ENCODE measurements at places on chromosomes 6 and 20.

DNA sequence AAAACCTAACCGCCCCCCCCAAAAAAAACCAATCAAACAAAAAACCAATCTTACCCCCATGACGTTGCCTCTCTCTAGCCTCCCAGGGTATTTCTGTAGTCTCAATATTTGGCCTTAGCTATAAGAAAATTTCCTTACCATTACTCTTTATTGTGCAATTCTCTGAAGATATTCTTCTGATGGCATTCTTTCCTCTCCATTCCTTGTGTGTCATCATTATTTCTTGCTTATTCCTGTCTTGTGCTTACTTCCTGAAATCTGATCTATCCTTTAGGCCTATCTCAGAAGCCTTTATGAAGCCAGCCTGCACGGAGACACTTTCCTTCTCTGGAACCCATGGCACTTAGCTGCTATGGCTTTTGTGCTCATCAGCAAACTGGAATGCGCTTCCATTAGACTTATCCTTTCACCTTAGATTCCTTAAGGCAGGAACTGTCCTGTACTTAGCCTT is 65.9 kb upstream of the DDR1 start:
- no peak for DNase-seq

DNA sequence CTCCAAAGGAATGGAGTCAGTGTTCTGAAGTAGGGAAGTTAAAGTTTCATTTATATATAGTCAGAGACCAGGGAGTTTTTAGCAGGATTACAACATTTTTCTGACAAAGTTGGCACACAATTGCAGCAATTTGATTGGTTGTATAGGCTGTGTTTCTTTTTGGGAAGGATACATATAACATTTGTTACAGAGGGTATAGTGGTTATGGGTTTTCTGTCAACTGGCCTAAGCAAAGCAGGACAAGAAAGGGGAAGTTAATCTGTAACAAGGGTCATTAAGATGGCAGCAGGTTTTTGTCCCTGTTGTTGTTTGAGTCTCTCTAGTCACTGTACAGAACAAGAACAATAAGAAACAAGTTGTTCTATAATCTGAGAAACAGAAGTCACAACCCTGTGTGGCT is 41.4 kb downstream of the TPD52L1 start:
- no peak for DNase-seq

DNA sequence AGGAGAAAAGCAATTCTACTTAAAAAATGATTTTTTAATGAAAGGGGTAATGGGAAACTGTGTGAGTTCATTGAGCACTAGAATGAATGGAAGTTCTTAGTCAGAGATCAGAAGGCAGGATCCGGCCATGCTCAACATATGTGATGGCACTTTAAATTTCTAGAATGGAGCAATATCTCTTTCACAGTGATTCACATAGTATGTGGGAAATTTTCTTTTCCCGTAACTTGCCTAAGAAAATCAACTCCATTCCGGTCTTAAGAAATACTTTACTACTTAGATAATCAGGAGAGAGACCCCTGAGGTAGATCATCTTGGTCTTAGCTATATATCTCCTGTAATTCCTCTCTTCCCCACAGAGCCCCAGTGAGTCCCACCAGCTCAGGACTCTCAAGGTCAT is 131.8 kb downstream of the SCML4 start:
- DNase-seq: no peak

GRCh38 chr20:32832664-32833063 is 12.9 kb downstream of the MAPRE1 start:
- DNase-seq: peak; percentile 57

DNA sequence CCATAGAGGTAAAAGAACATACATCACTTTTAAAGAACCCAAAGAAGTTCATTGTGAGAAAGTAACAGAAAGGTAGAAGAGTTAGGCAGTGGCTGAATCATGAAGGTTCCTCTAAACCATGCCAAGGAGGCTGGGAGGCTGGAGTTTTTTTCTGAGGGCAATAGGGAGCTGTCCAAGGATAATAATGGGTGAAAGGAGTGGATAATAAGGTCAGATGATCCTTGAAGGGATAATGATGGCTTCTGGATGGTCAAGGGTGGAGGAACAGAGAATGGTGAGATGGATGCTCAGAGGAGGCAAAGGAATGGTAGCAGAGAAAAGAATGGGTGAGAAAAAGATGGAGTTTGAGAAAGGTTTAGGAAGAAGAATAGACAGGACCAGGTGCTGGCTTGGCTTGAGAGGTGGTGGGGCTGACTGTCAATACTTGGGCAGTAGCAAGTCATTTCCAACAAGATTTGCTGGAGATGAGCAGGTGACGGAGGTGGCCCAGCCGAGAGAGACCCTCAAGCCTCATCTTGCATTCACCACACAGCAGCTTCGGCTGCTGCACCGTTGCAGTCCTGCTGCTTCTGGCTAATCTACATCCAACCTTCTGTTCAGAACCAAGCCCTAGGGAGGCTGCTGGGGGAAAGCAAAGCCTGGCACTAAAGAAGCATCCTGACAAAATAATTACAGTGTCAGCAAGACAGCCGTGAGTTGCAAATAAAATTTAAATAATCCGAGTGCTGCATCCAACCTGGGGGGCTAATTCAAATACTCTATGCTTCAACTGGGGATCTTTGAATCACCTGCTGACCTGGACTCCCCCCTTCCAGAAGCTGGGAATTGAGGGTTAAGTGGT is 131.2 kb upstream of the KCNG1 start:
- DNase-seq: no peak

- no peak for DNase-seq
These were observed 351.7 kb upstream of the ARID1B start for GRCh38 chr6:156425359-156426020.

- peak; percentile 73 for DNase-seq
These were observed 206.0 kb downstream of the CDC5L start for GRCh38 chr6:44593539-44593944.

GRCh38 chr20:10550204-10551118 is 115.4 kb downstream of the SLX4IP start:
- peak; percentile 19 for DNase-seq

GRCh38 chr6:133817460-133818047 is 71.4 kb upstream of the TCF21 start:
- DNase-seq: no peak

DNA sequence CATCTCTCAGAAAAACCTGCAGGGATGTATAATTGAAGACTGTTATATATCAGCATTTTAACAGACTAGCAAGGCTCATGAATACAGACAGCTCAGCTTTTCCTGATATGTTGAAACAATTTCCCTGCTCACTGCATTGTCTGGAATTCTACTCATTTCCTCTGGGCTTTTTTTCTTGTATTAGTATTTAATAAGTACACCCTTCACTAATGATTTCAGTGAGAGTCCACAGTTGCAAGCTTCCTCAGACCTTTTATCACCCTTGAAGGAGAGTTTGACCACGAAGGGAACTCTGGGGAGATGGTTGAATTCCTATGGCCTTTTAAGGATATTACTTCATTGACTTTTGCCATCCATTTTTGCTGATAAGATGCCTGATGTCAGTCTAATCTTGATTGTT is 248.7 kb downstream of the ADGB start:
- DNase-seq: no peak

DNA sequence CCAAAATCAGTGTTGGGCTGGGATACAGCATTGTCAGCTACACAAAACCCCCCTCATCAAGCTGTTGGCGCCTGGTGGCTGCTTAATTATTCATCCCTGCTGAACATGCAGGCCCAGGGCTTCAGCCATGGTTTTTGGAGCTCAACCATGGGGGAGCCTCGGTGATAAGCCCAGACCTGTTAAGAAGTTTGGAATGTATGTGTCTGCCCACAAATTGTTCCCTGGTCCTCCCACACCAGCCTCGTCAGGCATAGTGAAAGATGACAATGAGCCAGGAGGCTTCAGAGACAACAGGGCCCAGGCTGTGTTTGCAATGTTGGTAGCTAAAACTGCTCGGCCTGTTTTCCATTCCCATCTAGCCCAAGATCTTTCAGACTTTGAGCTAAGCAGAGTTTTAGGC is 34.8 kb upstream of the SIRPA start:
- DNase-seq: no peak
